ENCODE measurements at places on chromosomes 12 and 14. TPM values are rescaled to one million over a fixed set of nuclear protein-coding genes. Genes with fewer than 3 reads are reported as not detected.
A peak's percentile ranks its signal among the peaks of the same experiment; 100 is the strongest.

- peaks cover 2% of the 10 kb centered on the region for H3K36me3 ChIP-seq
- H3K4me3 ChIP-seq: no peak overlapping the region
- H3K4me1 ChIP-seq: no peaks in the 10 kb centered on the region
These were observed 130.3 kb downstream of the CEP83 start for GRCh38 chr12:94329366-94329765.

GRCh38 chr12:98895086-98895651 is 250.1 kb downstream of the APAF1 start:
- no peak overlapping the region for H3K27ac ChIP-seq
- DNase-seq: no peak
- no peak overlapping the region for H3K4me3 ChIP-seq

DNA sequence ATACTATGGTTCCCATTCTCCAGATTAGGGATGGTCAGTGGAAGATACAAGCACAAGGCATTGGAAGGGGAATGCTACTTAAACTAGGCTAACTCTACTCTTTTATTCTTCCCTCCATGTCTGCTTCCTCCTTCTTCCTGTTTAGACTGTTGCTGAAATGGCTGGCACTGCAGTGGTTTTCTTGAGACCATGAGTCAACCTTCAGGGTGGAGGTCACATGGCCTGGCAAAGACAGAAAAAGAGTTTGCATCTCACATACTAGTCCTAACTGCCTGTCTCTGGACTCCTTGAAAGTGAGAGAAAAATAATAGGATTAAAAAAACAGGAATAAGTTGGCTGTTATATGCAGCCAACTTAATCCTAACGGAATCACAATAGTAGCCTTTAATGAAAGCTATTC is 37.0 kb downstream of the ALDH1L2 start:
- H3K4me3 ChIP-seq: no peak overlapping the region
- H3K4me1 ChIP-seq: no peaks in the 10 kb centered on the region
- H3K36me3 ChIP-seq: no peaks in the 10 kb centered on the region

GRCh38 chr12:131912518-131913274 is 16.4 kb upstream of the PUS1 start:
- H3K4me3 ChIP-seq: no peak overlapping the region
- no peaks in the 10 kb centered on the region for H3K4me1 ChIP-seq
- H3K36me3 ChIP-seq: peaks cover 10% of the 10 kb centered on the region

- no peak overlapping the region for H3K27ac ChIP-seq
- peaks cover 11% of the 10 kb centered on the region for H3K4me1 ChIP-seq
- DNase-seq: no peak
- H3K27me3 ChIP-seq: no peaks in the 10 kb centered on the region
- no peaks in the 10 kb centered on the region for H3K36me3 ChIP-seq
These were observed 29.8 kb downstream of the BCL11B start for GRCh38 chr14:99242238-99242637.

- no peaks in the 10 kb centered on the region for H3K4me1 ChIP-seq
- H3K27ac ChIP-seq: no peak overlapping the region
- H3K4me3 ChIP-seq: no peak overlapping the region
- H3K27me3 ChIP-seq: no peaks in the 10 kb centered on the region
- H3K36me3 ChIP-seq: no peaks in the 10 kb centered on the region
- no peak for DNase-seq
These were observed 35.9 kb upstream of the CEP83 start for GRCh38 chr12:94495445-94496115.

GRCh38 chr12:89138048-89138852 is 214.1 kb downstream of the DUSP6 start:
- H3K27ac ChIP-seq: no peak overlapping the region
- H3K36me3 ChIP-seq: no peaks in the 10 kb centered on the region
- peaks cover 14% of the 10 kb centered on the region for H3K4me1 ChIP-seq
- DNase-seq: no peak

DNA sequence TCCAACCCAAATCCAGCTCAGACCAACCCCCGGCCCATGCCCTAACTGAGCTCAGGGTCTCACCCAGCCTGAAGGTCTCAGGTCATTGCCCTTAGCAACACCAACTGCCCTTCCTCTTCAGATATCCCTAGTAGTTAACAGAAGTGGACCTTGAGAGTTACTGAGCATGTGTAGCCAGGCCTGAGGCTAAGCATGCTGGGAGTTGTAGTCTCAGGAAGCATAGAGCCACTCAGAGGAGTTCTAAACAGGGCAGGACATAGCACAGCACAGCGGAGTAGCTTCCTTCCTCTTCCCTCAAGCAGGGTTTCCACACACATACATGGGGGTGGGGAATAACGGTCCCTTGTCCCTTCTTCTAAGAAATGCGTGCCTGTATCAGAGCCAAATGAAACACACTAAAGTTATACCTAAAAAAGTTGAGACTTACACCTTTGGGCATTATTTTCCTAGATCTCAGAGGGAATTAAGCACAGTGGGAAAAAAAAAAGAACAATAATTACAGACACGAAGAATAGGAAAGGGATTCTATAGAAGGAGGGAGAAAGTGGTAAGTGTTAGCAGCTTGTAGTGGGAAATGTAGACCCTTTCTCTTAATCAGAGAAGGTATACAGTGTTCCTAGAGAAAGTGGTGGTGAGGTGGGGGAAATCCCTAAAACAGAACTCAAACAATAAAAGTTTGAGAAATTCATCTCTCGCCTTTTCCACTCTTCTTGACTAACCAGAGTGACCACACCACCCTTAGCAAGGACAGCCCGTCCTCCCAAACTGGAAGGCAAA is 4.4 kb downstream of the KMT2D start:
- peaks cover 23% of the 10 kb centered on the region for H3K4me1 ChIP-seq
- H3K4me3 ChIP-seq: no peak overlapping the region
- peaks cover 45% of the 10 kb centered on the region for H3K36me3 ChIP-seq
- no peaks in the 10 kb centered on the region for H3K27me3 ChIP-seq

DNA sequence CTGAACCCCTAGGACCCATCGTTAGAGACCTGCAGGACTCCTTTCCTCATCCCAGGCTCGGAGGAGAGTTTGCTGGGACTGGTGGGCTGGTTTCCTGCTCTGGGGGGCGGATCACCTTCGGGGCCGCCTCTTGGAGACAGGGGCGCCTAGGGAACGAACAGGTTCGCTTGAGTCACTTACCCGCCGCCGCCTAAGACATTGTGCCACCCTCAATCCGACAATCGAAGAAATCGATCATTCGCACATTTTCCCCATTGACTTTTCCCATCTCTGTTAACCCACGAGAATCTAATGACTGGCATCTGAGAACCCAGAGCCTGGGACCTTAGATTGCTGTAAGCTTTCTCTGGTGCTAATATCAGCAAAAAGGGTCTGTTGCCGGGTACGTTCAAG is 322 bp downstream of the SLC39A9 start:
- H3K36me3 ChIP-seq: peaks cover 40% of the 10 kb centered on the region
- H3K27ac ChIP-seq: peak overlapping the region; percentile 97
- peaks cover 13% of the 10 kb centered on the region for H3K4me1 ChIP-seq
- peak overlapping the region; percentile 98 for H3K4me3 ChIP-seq
- no peaks in the 10 kb centered on the region for H3K27me3 ChIP-seq

ESPL1 gene
- 29.5 TPM for total RNA-seq

DCN gene
- 0.32 TPM for total RNA-seq

Data from SJCRH30 (cell line).